CD4-positive, alpha-beta T cell treated with Interleukin-15 for 4 hours (primary cell): ENCODE measurements at places on chromosomes 1 and 21.
A peak's percentile ranks its signal among the peaks of the same experiment; 100 is the strongest.

- no peak for DNase-seq
Measured at GRCh38 chr1:24126018-24126671, 14.2 kb upstream of the MYOM3 start.

DNA sequence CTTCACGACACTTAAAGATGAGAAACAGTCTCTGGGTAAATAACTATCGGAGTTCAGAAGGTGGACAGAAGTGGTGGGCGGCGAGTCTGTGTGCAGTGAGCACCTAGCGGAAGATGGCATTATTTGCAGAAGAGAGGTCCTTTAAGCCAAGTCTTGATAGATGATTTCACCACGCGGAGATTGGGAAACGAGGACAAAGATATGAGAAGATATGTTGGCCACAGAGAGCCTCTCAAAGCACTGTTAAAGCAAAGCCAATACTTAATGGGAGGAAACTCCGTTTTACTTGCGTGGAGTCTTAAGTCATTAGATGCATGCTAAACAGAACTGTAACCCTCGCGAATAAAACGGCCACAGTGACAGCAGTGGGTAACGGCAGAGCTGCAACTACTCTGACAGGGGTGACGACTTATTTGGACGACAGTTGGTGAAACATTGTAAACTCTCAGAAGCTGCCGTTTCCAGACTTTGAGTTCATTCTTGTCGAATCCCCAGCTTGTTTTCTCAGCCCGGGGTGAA lies 577 bp upstream of the CEP350 start:
- DNase-seq = peak; percentile 40

- DNase-seq = no peak
Measured at GRCh38 chr1:220336391-220337031, 64.3 kb upstream of the RAB3GAP2 start.

DNA sequence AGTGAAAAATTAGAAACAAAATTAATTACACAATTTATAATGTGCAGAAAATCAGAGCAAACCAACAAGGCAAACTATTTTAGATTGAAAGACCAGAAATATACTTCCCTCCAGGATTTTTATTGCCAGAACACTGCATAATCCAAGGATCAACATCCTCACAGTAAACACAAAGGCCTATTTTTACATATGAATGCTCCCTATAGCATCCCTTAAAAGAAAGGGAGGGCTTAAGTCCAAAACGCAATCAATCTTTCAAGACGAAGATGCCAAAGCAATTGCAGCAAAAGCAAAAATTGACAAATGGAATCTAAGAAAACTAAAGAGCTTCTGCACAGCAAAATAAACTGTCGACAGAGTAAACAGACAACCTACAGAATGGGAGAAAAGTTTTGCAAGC lies 18.6 kb upstream of the CHIA start:
- DNase-seq = no peak

- DNase-seq = no peak
Measured at GRCh38 chr1:82485591-82486369, 685.0 kb downstream of the ADGRL2 start.

- DNase-seq = no peak
Measured at GRCh38 chr1:90671741-90672140, 45.4 kb downstream of the BARHL2 start.

DNA sequence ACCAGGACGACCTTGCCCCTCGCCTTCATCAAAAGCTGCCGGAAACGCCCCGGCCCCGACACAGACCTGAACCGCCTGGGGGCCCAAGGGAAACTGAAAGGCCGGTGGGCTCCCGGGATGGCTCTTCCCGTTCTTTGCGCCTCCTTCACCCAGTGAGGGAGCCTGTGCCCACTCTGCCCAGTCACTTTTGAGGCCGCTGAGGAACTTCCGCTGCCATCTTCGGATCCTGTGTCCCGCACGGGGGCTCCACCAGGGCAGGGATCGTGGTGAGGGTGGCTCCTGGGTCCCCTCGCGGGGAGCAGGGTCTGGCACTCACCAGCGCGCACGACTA lies 104.0 kb downstream of the PPIAL4G start:
- no peak for DNase-seq
